Stimulated activated CD8-positive, alpha-beta memory T cell treated with anti-CD3 and anti-CD28 coated beads, Interleukin-4, amount 100 ng/mL, for 1 hour (primary cell): ENCODE measurements at places on chromosomes 7 and 10.

GRCh38 chr10:59900048-59900727 lies 6.2 kb downstream of the CCDC6 start:
- DNase-seq = no peak

DNA sequence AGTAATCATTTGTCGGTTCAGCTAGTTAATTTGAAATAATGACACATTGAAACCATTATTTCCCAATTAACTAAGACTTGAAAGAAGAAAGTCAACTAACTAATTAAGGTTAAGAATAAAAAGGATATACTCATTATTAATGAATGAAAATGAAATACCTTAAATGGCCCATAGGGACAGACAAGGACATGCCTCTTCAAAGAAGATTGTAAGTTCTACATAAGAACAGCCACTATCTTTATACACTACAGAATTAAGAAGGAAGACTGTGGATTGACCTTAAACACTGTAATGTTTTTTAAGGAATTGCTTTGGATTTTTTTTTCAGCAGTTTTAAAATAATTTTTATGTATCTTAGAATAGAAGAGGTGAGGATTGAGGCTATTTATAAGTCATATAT lies 60.7 kb downstream of the CSTF2T start:
- no peak for DNase-seq

DNA sequence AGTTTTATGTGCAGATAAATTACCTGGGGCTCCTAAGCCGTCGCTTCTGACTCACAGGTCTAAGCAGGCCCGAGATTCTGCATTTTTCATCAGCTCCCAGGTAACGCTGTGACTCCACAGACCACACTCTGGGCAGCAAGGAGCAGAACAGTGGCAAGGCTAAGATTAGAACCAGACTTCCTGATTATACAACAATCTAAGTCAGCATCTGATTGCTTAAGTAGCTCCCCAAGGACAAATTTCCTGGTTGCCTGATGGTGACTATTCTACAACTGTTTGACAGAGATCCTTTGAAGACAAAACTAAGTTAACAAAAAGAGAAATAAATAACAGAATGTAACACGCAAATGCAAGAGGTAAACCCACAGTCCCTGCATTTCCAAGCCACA lies 69.0 kb downstream of the CREB3L2 start:
- no peak for DNase-seq

- DNase-seq = no peak
Observed at GRCh38 chr7:50475340-50475739, 25.2 kb upstream of the FIGNL1 start.

DNA sequence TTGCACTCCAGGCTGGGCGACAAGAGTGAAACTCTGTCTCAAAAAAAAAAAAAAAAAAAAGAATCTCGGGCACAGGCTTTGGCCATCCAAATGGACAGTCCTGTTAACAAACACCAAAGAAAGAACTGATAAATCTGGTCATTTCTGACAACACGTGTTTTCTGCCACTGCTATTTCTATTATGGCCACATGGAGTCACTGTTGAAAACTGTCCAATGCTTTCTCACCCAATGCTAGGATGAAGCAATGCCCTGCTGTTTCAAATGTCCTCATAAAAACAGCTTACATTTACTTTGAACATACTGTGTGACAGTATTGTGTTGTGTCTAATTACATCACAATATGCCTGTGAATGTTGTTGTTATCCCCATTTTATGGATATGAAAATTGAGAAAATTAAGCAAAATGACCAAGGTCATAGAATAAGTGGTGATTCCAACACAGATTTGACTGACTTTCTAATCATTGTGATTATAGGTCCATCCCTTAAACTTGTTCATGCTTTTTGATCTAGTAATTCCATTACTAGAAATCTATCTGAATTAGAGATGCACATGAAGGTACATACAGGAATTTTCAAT lies 19.9 kb upstream of the MAP3K8 start:
- no peak for DNase-seq

DNA sequence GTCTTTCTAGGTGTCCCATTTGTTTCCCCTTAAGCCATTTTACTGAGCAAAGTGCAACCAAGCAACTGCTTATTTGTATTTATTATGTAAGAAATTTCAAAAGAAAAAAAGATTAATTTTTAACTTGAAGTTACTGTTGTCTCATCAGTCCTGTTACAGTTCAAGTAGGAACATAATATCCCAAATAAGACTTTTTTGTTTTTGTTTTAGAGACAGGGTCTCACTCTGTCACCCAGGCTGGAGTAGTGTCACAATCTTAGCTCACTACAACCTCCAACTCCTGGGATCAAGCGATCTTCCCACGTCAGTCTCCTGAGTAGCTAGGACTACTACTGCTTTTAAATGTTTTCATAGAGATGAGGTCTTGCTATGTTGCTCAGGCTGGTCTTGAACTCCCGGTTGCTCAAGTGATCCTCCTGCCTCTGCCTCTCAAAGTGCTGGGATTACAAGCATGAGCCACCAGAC lies 101.9 kb downstream of the MICU1 start:
- no peak for DNase-seq

DNA sequence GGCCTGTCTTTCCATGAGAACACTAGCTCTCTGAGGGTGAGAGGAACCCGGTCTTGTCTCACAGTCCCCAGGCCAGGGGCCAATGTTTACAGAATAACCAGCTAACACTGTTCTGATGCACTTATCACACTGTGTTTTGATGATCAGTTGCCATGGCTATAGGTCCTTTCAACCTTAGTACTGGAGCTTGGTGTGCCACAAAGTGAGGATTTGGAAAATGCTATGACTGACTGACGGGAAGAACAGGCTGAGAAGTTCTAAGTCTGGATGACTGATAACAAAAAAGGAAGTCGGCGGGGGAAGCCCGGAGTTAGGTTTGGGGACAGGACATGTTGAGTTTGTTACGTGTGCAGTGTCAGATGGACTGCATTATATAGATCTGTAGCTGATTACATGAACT lies 141.8 kb downstream of the CTTNBP2 start:
- DNase-seq = no peak

DNA sequence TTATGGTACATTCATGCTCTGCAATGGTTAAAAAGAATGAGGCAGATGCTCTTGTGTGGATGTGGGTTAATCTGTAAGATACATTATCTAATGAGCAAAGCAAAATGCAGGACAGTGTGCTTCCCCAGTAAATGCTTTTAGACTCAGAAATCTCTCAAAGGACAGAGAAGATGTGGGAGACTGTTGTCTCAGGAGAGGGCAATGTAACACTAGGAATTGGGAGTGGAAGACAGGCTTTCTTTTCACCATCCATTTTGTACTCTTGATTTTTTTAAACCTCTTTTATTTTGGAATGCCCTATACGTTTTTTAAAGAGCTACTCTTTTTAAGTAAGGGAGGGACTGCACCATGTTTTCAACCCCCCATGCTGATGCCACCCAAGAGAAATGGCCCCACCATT lies 77.5 kb upstream of the ADAM12 start:
- no peak for DNase-seq

GRCh38 chr7:4668510-4668847 lies 13.6 kb upstream of the FOXK1 start:
- no peak for DNase-seq

- DNase-seq = no peak
Observed at GRCh38 chr10:124511205-124512039, 49.8 kb downstream of the LHPP start.

GRCh38 chr7:29957521-29958310 lies 31.9 kb downstream of the SCRN1 start:
- DNase-seq = no peak

- DNase-seq = no peak
Observed at GRCh38 chr10:3455385-3456334, 283.1 kb upstream of the PITRM1 start.

DNA sequence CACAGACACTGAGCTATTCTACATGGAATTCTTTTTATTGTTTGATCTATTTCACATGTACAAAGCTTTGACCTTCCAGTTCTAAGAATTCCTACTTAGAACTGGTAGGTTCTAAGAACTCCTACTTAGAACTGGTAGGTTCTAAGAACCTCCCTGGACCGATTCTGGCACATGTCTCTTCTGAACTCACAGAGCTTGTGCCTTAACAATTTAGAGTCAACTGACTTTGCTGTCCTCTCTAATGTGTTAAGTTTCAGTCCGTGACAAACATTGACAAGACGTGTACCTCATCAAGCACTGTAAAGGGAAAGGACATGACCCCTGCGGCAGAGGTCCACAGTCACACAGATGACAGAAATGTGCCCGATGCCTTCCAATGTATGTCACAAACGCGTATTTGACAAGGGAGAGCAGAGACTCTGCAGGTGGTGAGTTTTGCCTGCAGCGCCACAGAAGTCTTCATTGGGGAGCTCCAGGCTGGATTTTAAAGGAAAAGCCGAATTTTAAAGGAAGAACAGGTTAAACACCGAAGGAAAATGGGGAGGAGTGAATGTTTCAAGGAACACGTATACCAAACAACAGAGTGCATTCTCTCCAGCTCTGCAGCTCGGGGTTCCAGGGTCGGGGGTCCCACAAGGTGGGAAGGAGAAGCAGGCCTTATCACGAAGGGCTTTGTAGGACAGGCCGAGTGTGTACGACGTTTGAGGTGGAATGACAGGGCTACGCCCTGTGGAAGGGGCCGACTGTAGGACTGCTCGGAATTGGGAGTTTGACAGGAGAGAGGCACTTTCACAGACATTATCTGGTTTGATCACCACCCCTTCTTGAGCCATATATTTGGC lies 161.1 kb upstream of the KLF14 start:
- no peak for DNase-seq

DNA sequence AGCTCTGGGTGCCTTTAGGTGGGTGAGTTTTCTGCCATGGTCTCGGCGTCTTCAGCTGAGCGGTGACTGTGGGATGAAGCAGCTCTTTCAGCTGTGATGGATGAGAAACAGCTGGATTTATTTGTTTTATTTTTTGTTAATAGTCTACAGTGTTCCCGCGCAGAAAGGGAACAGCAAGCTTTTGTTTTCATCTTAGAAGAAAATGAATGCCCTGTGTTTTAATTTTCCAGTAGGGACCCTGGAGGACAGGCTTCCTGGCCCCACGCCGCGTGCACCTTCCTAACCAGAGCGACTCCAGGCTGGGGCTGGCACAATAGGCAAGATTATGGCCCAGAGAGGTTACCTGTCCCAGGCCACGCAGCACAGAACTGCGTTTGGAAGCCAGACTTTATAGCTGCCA lies 57.6 kb downstream of the GTF2IRD1 start:
- DNase-seq = no peak

DNA sequence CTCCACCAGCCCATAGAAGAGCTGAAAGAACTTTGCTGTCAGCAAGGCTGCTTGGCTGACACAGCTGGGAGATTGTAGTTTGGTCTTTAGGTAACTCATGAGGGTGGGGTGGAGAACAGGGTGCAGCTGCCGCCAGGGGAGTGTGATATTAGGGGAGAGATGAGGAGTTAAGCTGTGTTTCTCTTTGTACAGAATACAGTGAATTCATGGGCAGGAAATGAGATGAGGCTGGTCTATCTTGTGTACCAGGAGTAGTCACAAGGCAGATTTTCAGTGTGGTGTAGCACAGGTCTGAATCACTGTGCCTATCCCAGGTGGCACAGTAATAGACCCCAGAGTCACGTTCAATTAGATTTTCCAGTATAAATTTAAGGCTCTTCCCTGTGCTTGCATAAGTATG lies 56.6 kb upstream of the TARP start:
- DNase-seq = no peak

DNA sequence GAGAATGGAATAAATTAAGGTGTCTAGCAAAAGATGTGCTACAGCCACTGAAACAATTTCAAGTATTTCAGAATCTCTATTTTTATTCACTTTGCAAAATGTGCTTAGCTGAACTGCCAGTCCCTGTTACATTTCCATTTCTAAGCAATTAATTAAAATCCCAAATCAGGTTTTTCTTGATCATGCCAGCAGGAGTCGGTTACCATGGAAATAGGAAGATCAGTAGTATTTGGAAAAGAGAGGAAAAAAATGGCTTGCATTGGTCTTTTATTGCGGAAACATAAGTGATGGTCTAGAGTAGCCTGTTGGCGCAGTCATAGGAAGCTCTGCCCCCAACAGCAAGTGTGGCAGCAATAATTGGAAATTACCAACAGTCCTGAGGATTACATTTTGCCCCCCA lies 867.1 kb downstream of the GATA3 start:
- DNase-seq = no peak

DNA sequence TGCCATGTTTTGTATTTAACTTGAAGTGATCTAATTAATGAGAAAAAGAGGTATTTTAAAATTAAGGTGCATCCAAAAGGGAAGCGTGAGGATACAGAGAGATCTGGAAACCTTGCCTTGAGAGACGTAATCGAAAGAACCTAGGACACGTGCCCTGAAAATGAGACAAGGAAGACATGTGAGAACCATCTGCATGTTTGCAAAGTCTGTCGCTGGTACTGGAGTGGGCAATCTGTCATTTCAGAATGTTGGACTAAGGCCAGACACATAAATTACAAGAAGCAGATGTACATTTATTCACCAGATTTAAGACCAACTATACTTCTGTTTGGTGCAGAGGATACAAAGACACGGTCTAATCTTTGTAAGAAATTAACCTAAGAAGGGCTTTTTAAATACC lies 9.2 kb downstream of the AGR2 start:
- no peak for DNase-seq
